ENCODE measurements at places on chromosomes 7 and 10.

DNA sequence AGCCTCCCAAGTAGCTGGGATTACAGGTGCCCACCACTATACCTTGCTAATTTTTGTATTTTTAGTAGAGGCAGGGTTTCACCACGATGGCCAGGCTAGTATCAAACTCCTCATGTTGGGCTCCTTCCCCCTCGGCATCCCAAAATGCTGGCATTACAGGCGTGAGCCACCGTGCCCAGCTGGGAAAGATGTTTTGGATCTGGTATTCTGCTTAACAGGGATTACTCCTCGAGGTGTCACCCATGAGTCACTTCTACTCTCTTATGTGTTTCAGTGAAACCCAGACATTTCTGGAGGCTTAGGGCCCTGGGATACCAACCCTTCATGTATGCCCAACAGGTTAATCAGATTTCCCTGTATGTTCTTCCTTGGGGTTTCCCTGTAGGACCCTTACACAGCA lies 11.8 kb upstream of the OPN4 start:
- no peak for DNase-seq

DNA sequence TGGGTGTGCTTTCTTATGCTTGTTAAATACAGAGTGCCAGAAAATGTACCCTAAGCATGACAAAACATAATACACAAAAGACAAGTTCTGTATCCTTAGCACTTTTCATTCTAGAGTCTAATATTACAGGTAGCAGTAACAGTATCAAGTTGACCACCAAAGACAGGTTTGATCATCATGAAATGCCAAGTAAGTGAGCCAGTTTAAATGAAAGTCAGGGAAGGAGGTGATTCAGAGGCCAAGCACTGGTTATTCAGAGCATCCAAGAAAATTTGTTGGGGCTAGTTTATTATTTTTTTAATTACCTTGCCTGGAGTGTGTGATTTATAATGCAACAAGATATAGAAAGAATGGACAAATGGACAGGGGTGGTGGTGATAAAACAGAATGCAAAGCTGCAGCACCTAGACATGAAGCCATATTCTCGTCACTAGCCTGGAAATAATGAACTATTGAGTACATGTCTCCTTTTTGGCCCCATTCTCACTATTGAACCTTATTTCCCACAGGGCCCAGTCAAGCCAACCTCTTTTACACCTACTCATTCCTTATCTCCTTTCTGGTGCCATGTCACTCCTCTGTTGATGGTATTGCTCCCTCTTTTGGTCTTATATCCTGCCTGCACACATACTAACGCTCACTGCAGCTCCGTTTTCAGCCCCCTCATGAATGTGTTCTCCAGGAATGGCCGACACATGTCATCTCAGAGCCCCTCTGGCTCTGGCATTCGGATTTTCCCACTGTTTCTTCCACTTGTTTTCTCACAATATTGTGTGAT lies 78.6 kb upstream of the GLCCI1 start:
- DNase-seq: no peak

GRCh38 chr7:88071994-88072714 lies 138.1 kb downstream of the ADAM22 start:
- DNase-seq: no peak

DNA sequence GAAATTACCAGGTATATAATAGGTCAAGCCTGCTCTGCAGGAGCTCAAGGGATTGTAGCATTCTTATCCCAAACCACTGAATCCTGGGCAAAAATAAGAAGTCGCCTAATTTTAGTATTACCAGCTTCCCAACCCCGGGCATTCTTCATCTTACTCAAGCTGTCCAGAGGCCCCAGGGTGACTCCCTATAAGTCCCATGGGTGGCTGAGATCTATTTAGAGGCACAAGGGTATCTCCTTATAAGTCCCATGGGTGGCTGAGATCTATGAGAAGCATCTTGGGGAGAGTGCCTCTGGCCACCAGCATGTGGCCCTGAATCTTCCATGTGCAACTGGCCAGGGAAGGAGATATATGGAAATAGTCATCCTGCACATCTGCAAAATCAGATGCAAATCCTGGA lies 38.9 kb downstream of the PRSS2 start:
- no peak for DNase-seq

- no peak for DNase-seq
Observed at GRCh38 chr7:31370609-31371008, 30.1 kb upstream of the NEUROD6 start.

GRCh38 chr7:2926120-2926895 lies 82.2 kb upstream of the GNA12 start:
- DNase-seq: no peak

DNA sequence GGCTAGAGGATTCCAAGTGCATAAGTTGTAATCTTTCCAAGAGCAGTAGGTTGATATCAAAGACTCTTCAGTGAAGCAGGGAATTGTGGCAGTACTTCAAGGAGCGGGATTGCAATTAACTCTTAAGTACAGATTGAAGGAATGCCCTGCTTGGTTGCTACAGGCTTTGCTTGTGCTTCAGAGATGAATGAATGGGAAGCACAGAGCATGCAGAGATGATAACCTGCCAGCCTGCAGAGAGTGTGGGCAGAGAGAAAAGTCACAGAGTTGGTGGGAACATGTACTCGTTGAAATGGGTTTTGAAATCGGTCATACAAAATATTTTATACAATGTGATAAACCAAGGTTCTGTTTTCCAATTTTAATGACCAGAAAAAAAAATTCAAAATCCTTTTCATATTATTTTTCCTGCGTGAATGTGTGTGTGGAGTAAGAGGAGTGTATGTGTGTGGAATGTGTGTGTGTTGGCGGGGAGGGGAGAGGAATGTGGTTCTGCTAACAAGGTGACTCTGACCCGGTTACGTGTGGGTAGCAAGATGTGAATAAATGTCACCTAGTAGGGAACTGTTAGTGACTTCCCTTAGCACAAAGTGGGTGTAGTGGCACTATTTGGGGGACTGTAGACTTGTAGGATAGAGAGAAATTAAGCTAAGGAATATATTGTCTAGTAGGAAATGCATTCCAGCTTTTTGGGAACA lies 697.8 kb downstream of the GATA3 start:
- DNase-seq: no peak

DNA sequence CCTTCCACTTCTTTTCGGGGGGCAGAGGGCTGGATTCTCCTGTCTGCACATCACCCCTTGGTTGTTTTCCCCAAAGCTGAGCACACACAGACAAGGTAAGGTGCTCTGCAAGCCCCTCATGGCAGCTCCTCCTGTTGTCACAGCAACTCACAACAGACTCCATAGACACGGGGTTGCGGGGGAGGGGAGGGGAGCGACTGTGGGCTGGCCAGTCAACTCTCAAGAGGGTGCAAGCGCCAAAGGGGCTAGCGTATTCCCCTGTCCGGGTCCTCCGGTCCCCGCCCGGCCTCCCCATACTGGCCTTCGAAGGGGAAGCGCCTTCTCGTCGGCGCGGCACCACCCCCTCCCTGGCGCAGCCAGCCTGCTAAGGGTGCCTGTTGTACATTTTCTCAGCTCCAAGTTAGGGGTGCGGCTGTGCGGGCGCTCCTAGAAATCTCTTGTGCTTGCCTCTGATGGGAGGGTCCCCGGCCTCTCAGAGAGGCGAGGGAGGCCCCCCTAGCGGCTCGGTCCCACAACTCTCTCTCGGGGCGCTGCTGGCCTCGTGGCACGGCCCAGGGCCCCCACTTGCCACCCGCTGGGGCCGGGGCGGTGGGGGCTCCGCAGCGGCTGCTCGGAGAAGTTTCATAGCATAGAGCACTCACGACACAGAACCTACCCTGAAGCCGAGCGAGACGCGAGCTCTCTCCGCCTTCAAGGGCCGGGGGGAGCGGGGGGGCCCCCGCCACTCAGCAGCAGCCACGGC lies 498 bp downstream of the RHOBTB1 start:
- DNase-seq: no peak

DNA sequence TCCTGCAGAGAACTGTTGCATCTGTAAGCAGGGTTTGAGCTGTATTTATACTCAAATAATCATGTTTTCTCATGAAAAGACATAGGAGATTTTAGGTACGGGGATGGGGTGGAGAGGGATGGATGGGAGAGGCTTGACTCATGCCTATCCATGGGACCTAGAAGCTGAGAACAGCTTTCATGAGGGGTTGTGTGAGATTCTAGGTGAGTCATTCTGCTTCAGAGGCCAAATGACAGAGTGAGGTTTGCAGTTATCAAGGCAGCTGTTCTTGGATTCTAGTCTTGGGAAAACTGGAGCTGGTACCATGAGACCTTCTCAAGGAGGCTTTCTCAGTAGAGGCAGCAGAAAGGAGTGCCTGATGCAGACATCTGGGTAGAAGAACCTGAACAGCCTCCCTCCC lies 746.9 kb downstream of the TYW1 start:
- DNase-seq: no peak

DNA sequence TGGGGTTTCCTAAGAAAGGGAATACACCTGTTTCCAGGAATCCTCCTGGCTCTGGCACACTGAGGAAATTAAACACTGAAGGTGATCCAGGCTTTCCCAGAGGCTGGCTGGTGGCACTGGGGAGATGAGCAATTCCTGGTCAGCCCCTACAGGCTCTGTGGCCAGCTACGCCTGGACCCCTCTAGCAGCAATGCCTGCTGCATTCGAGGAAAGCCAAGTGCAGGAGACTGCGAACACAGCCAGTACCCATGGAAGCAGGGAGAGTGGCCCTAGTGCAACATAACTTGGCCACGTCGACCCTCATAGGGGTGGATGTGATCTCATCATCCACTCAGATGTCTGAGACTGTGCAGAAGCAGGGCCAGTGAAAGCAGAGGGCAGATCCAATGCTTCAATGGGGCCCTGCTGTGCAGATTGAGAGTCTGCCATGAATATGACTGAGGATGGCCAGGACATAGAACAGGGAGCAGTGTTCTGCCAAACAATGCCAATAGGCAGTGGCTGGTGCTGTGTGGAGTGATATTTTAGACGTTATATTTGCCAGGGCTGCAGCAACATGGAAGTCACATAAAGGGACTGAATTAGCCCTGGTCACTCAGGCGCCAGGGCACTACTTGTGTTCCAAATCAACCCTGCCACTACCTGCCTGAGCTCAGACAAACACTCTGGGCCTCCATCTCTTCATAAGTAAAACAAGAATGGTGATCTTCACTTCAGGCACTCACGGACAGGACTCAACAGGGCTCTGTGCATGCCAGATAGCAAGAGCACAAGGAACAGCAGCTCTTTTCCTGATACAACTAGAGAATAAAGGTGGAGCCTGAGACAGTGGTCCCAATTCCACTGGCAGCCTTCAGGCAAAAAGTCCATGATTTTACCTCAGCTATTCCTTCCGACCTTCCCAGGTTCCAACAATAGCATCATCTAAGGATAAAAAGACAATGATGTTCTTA lies 2.4 kb downstream of the ZNF488 start:
- no peak for DNase-seq

DNA sequence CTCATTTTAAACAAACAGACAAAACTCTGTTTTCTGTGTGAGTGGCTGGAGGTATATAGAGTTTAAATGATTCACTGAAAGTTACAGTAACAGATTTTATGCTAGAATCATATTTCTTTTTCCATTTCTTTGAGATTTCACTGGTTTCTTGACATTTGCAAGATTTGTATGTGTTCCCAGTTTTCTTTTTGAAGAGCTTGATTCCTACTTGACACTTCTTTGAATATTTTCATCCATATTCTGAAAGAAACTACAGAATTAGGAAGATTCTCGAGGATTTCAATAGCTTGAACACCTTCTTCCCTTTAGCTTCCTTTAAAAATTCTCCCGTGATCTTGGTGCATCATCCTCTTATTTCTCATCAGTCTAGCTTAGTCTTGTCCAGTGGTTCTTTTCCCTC lies 93.6 kb downstream of the ZNF277 start:
- DNase-seq: no peak

DNA sequence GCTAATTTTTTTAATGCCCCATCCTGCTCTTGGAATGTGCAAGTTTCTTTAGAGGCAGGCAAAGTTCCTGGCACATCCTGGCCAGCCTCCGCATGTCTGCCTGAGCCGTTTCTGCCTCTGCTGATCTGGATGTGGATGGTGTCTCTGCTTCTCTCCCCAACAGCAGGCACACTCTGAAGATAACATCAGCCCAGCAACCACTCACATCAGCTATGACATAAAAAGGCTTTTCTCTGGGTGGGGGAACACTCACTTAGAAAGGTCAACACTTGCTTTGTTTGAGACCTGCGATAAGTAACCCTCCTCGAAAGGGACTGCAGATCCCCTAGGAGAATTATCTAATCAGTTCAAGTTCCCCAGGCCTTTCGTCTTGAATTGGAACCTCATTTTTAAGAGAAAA lies 142.9 kb downstream of the FGFR2 start:
- DNase-seq: no peak
